Activated naive CD8-positive, alpha-beta T cell treated with anti-CD3 and anti-CD28 coated beads for 36 hours (primary cell): ENCODE measurements at places on chromosomes 7 and 10. TPM values are rescaled to one million over a fixed set of nuclear protein-coding genes. Genes with fewer than 3 reads are reported as not detected.

CTAGE8 gene
- 1.9 TPM for total RNA-seq

TAS2R3 gene
- total RNA-seq, result 0.32 TPM

IKZF1 gene
- 220 TPM for total RNA-seq

NODAL gene
- total RNA-seq, result not detected

GPER1 gene
- total RNA-seq, result 0.14 TPM

RBP4 gene
- total RNA-seq, result not detected

MSS51 gene
- 1.4 TPM for total RNA-seq

SORCS1 gene
- not detected for total RNA-seq

SPDYE16 gene
- total RNA-seq, result 0.12 TPM

GPR85 gene
- total RNA-seq, result 0.16 TPM

TYW1 gene
- total RNA-seq, result 16.7 TPM

EPO gene
- not detected for total RNA-seq

UNCX gene
- not detected for total RNA-seq

FRMD4A gene
- total RNA-seq, result 7.2 TPM

GIMAP2 gene
- 41.2 TPM for total RNA-seq

IDI2 gene
- not detected for total RNA-seq

MYL10 gene
- total RNA-seq, result not detected

FGFBP3 gene
- total RNA-seq, result 3.6 TPM

SEMA3E gene
- not detected for total RNA-seq

ANKRD61 gene
- not detected for total RNA-seq

A1CF gene
- total RNA-seq, result not detected

LEP gene
- not detected for total RNA-seq

ADAM12 gene
- total RNA-seq, result 0.08 TPM

PANK1 gene
- total RNA-seq, result 2.0 TPM

ZNF503 gene
- total RNA-seq, result 0.33 TPM

HTR5A gene
- total RNA-seq, result not detected
